NCI-H226 (cell line): ENCODE measurements at places on chromosomes 6 and 20.

DNA sequence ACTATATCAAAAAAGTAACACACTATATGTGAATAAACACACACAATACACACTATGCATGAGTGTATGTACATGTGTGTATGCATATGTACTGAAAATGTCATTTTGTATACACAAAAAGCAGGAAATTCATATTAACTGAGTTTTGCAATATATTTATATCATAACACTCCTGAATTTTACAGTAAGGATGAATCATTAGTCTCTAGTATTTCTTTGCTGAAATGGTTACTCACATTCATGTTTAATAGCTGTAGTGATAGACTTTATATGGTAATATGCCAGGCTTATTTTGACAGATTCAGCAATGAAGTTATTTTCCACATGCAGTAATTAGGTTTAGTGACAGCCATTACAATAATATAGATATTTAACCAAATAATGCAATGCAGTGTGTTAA lies 1216.2 kb upstream of the CITED2 start:
- DNase-seq = no peak

DNA sequence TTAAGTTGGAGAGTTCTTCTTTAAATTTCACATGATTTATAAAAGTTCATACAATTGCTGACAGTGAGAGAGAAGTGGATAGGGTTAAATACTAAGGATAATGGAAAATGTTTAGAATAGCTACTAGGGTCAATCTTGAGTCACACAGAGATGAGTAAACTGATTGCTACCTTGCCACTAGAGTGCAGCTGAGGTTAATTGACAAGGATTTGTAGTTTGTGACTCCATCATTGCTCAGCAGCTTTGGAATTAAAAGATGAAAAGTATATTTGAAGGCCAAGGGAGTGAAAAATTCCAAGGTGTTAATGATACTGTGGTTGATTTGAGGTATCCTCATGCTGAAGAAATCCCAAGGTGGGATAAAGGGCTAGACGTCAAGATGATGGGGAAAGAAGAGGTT lies 524.0 kb downstream of the UTRN start:
- peak; percentile 12 for DNase-seq

- no peak for DNase-seq
These were observed 83.4 kb downstream of the BMP6 start for GRCh38 chr6:7809346-7809745.

DNA sequence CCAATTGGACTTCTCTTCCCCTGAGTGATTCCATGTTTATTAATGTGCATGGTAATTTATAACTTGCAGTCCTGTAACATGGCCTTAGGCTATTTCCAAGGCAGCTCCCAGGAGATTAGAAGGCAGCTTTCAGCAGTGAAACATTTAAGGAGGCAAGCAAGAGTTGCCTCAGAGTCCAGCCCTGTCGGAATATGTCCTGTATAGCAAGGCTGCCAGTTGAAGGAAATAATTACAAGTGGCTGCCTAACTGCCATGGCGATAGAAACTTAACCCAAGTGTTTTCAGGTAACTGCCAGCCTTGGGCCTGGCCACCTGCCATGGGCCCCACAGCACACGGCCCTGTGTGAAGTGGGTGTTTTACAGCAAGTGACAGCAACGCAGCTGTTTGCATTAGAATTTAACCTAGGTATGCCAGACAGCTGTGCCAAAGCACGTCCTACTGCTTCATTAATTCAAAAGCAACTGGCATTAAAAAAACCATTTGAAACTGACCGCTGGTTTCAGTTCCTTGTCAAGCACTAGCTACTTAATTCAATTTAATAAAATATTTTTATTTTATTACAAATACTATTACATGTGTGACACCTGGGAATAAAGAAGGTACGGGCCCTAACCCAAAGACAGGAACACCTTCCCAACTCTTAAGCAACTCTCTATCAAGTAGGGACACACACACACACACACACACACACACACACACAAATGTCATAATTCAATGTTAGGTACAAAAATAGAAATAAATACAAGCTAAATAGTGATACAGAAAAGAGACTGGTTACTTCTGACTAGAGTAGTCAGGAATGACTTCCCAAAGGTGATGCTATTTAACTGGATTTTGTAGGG lies 151.8 kb upstream of the HEY2 start:
- peak; percentile 84 for DNase-seq

DNA sequence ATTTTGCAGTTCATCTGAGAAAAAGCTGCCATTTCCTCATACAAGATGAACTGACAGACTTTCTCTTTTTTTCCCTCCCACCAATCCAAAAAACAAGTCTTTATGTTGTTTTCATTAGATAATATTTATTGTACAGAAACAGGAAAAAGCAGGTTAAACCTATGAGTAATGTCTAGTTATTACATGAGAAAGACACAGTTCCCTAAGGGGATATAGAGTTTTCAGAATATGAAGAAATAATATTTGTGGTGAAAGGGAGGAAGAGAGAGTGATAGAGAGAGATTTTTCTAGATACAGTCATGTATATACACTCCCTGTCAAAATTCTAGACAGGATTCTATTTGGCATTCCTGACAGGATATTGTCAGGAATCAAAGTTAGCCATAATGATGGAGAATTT lies 392.4 kb downstream of the BMP2 start:
- peak; percentile 62 for DNase-seq

- peak; percentile 60 for DNase-seq
These were observed 45.0 kb downstream of the NT5E start for GRCh38 chr6:85494547-85495536.

DNA sequence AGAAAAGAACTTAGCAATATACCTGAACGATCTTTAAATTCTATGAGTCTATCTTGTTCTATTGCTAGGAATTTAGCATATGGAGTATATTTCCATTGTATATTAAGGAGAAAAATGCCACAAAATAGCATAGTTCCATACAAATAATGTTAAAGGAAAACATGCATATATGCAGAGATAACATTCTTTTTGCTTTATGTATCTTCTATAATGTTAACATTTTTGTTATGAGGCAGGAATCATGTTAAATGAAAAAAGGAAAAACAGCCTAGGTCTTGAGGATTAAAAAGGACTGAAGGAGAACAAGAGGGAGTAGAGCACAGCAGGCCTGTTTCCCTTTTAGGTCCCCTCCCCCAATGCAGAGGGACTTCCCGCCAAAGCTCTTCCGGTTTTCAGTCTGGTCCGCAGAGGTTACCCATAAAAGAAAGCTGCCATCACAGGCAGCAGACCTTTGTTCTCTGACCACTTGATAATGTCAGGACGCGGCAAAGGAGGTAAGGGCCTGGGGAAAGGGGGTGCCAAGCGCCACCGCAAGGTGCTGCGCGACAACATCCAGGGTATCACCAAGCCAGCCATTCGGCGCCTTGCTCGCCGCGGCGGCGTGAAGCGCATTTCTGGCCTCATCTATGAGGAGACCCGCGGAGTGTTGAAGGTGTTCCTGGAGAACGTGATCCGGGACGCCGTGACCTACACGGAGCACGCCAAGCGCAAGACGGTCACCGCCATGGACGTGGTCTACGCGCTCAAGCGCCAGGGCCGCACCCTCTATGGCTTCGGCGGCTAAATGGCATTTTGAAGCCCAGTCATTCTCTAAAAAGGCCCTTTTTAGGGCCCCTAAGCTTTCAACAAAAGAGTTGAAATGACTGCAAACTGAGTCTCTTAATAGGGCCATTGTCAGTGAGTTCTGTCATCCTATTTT lies 108.4 kb upstream of the PRSS16 start:
- DNase-seq = no peak
